ENCODE measurements at places on chromosomes 7 and 10.

DNA sequence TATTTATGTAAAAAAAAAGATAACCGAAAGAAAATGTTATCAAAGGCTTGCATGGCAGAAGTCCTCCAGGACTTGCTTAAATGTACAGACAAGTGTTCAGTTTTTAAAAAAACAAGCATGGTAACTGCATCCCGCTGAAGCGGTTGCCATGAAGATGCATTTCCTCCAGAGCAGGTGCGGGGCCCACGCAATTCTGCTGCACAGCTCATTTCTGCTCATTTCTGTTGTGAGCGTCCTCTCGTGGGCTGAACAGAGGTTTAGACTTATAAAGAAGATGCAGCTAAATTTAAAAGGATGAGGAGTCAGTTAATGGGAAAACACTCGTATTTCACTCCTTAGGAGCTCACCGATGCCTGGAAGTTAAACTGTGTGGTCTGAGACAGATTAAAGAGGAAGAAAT, 247.6 kb downstream of the DNAJB6 start:
- DNase-seq = no peak

DNA sequence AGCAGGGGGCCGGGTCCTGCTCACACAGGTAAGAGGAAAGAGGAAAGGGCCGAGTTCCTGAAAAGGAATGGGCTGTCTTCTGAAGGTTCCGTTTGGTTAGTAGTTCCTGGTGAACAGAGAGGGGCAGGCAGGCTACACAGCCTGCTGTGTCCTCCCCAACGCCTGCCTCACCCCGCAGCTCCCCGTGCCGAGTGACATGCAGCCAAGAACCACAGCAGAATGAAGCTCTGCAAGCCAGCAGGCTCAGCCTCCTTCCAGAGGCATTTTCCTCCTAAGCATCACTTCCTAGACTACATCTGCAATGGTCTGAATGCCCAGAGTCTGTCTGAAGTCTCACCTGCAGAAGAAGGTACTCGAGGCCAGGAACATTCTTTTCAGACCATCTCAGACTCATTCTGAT, 202.4 kb upstream of the TCERG1L start:
- no peak for DNase-seq

- DNase-seq = no peak
These were observed 120.8 kb downstream of the TNS3 start for GRCh38 chr7:47461161-47461560.

- DNase-seq = no peak
These were observed 12.8 kb downstream of the CPA1 start for GRCh38 chr7:130393101-130393561.

GRCh38 chr7:99944497-99945070, 15.2 kb upstream of the GJC3 start:
- no peak for DNase-seq
